ENCODE measurements at places on chromosomes 2 and 18.

DNA sequence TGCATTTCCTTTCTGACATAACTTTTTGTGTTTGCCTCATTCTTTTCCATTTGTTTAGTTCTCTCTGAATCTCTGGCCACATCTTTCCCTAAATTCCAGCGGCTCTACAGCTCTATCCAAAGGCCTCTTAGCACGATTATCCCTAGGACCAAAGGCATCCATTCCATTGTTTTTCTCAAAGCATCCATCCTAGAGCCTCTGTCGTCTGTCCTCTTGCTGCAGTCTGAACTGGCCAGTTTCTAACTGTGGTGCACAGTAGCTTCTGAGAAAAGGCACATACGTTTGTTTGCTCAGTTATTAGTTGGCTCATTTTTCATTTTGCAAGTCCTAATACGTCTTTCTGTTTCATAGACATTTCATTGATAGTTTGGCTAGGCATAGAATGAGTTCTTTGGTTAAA is 45.7 kb upstream of the TCF7L1 start:
- no peak for DNase-seq

GRCh38 chr2:205906419-205906818 is 179.6 kb downstream of the INO80D start:
- no peak for DNase-seq

DNA sequence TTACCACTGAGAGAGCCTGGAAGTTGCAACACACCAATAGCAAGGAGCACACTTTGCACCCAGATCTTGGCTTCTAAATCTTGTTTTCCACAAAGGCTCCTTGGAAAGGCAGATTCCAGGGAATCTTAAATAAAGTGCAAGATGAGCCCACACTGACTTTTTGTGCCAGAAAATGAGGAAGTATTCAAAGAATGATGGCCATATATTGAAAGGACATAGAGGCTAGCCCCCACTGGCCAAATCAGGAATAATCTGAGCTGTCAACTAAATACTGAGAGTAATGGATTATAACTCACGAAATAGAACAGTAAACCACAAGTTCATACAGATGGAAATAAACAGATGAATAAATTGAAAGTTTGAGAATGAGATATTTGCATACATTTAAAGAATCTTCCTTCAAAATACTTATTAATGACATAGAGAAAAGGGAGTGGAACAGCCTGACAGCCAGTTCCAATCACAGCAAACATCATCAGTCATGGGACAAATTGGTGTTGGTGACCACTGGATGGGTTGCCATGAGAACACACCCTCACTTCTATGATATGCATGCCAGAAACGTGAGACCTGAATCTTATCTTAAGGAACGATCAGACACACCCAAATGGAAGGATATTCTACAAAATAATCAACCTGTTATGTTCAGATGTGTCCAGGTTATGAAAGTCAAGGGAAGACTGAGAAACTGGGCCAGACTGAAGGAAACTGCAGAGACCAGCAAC is 12.2 kb upstream of the ACKR3 start:
- DNase-seq, result no peak

- DNase-seq, result no peak
These were observed 31.6 kb upstream of the GMCL1 start for GRCh38 chr2:69797836-69798289.

DNA sequence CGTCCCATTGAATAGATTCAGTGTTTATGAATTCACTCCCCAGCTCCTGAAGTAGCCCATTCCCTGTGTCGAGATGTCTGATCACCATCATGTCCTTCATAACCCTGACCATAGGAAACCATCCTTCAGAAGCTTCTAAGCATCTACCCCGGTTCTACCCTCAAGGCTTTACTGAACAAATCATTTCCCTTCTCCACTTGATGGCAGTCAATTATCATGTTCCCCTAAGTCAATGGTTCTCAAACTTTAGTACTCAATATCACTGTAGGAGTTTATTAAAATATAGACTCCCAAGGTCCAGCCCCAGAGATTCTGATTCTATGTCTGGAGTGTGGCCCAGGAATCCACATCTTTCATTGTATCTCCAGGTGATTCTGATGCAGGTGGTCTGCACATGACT is 228.4 kb upstream of the SP5 start:
- no peak for DNase-seq

DNA sequence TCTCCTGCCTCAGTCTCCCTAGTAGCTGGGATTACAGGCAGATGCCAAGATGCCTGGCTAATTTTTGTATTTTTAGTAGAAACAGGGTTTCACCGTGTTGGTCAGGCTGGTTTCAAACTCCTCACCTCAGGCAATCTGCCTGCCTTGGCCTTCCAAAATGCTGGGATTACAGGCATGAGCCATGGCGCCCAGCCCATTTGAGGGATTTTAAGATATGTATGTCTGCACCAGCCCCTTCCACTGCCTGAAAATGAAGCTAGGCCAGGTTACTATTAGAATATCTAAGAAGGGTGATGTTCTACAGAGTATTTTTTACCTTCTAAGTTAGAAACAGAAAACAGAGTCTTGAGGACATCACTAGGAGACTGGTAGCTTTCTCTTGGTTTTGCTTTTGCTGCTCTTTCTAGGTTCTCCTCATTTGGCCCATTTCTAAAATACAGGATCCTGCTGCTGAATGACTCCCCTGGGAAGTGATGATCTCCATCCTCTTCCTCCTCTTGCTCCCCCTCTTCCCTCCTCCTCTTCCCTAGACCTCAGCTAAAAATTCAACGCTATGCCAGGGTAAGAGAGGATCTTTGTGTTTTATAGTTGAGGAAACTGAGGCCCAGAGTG is 118.5 kb downstream of the MYCN start:
- no peak for DNase-seq

DNA sequence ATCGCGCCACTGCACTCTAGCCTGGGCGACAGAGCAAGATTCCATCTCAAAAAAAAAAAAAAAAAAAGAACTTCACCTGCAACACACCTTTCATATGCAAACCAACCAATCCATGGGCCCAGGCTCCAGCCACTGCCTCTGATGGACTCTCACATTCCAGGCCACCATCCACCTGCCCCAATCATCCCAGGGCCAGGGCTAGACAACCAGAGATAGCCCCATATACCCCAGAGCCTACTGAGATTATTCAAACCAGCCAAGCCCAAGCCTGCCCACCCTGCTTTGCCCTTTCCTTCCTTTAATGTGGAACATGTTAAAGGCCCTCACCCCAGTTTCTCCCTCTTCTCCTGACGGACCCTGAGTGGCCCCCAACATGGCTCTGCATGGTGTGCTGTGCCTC is 57.0 kb downstream of the MRPL35 start:
- DNase-seq, result no peak

DNA sequence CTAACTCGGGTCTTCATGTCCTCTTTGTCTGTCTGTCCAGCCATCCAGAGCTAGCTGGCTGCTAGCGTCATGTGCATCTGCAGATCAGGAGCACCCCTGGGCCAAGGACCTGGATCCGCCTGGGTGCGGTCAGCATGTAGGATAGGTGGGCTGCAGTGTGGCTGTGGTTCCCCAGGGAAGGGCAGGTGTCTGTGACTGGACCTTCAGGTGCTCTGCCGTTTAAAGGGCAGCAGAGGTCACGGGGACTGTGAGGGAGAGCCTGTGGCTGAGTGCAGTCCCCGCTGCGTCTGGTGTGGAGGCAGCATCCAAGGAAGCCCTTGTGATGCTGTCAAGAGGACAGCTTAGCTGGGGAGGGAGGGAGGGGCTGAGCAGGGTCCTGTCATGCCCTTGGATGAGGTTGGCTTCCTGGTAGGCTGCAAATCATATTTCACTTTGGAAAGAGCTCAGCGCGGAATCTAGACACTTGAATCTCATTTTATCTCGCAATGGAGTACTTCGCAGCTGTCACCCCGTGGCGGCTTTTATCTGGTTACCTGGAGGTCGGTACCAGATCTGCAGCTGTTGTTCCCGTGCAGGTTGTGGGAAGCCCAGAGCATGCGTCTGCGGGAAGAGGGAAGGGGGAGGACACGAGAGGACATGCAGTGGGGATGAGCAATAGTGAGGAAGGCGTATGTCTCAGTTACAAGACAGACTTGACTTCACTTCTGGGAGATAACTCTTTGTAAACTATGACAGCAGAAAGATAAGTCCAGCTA is 5.9 kb upstream of the RALB start:
- DNase-seq, result no peak

DNA sequence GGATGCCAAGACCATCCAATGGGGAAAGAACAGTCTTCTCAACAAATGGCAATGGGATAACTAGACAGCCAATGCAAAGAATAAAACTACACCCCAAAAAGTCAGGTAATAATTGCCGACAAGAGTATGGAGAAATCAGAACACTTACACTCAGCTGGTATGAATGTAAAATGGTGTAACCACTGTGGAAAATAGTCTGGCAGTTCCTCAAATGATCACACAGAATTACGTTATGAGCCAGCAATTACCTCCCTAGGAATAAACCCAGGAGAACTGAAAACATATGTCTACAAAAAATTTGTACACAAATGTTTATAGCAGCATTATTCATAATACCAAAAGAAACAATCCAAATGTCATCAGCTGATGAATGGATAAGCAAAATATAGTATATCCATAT is 8.8 kb downstream of the IWS1 start:
- DNase-seq, result no peak

DNA sequence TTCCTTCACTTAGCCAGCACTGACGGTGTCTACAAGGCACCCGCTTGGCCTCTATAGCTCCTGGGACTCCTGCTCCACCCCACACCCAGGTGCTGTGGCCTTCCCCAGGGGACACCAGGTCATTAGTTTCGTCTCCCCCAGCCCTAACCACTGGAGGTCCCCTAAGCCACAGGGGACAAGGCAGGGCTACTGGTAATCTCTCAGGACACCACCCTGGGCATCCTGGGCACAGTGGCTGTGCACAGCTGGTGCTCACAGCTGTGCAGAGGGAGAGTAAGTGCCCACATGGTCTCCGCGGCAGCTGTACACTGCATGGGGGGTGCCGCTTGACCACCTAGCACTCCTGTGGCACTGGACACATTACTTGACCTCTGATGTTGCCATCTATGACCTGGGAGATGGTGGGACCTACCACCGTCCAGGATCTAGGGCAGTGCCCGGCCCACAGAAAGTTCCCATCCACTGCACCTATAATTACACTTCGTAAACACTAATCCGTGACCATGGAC is 134.0 kb downstream of the HDAC4 start:
- no peak for DNase-seq

- DNase-seq, result no peak
These were observed 7.1 kb downstream of the SULT1C4 start for GRCh38 chr2:108384662-108385393.

- no peak for DNase-seq
These were observed 189.4 kb downstream of the ALK start for GRCh38 chr2:29731948-29732347.

DNA sequence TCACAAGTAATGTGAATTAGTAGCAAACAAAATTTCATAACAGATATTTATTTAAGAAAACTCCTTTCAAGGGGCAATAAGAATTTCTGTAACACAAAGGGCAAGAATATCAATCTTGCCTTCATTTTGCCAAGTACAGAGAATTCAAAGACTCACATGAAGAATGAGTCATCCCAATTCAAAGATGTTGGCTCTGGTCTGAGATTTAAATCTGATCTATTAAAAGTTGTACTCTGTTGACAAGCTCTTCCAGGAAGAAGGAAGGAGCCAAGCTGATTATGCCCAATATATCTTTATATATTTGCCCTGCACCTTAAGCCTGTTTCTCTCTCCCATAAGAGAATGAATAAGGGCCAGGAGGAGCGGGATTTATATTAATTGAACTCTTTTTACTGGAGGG is 55.9 kb upstream of the RPE start:
- DNase-seq, result no peak

GRCh38 chr2:237692601-237693290 is 65.4 kb downstream of the LRRFIP1 start:
- DNase-seq, result peak; percentile 36

- DNase-seq, result peak; percentile 28
These were observed 188.2 kb downstream of the PLCL1 start for GRCh38 chr2:197992482-197993133.

GRCh38 chr2:96927405-96928171 is 57.7 kb upstream of the SEMA4C start:
- DNase-seq, result no peak

DNA sequence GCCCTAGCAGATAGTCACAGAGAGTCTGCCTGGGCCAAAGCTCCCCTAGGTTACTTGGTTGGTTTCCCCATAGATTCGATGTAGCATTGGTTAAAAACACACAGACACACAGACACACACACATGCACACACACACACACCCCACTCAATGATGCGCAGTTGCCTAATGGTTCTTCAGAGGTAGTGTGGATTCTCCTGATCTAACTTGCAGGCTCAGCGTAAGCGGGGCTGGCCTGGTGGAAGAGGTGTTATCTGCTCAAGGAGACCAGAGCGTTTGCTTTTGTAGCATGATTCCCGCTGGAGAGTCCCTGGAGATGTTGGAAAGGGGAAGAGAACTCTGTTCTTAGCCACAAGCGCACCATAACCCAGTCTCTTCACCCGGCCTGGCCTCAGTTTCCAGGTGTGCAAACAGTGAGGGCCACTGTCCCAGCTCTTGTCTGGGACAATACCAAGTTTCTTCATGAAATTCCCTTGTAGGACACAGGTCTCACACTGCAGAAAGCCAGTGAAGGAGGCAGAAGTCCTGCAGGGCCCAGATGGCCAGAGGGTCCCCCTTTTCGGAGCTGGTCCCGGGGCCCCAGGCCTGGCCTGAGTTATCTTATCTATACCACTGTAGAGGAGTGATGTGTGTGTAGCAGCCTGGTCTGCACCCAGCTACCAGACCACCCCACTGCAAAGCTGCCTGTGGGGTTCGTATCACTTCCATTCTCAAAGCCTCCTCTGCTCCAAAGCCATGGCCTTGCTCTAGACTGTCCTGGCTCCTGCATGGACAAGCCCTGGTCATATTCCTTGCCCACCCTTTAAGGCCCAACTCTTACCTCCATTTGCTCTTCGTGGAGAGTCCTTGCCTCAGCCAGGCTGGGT is 3.7 kb downstream of the ACKR3 start:
- DNase-seq, result no peak

GRCh38 chr2:31980674-31981356 is 30.0 kb downstream of the MEMO1 start:
- DNase-seq, result peak; percentile 68

GRCh38 chr2:2012505-2012904 is 268.2 kb upstream of the PXDN start:
- DNase-seq, result no peak

GRCh38 chr18:63470751-63471150 is 6.0 kb upstream of the SERPINB5 start:
- no peak for DNase-seq

DNA sequence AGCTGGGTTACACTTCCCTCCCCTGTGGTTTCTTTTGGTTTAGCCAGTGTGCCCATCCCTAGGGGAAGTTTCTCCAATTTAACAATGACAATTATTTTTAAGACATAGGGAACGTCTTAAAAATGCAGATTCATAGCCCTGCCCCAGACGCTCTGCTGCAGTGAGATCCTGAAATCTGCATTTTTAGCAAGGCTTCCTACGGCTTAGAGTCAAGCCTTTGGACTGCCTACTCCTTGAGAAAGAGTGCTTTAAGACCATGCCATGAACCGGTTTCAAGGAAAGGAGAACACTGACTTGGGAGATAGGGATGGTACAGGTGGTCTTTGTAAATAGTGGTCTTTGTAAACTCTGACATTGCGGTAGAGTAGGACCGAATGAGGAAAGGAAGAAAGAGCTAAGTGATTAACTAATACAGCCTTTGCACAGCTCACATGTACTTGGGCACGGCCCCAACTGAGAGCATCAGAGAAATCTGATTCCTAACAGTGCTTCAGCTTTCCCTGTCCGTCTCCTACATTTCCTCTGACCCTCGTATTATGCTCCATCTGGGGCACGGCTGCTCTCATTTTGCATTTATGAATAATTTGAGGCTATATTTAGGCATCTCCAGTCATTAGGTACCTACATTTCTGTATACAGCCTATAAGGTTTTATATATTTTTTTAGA is 217.6 kb upstream of the TANK start:
- no peak for DNase-seq

Measured in inflammatory macrophage treated with lipopolysaccharide for 4 hours (primary cell).